NCI-H1694 (cell line): ENCODE measurements at places on chromosomes 16 and 17.

DNA sequence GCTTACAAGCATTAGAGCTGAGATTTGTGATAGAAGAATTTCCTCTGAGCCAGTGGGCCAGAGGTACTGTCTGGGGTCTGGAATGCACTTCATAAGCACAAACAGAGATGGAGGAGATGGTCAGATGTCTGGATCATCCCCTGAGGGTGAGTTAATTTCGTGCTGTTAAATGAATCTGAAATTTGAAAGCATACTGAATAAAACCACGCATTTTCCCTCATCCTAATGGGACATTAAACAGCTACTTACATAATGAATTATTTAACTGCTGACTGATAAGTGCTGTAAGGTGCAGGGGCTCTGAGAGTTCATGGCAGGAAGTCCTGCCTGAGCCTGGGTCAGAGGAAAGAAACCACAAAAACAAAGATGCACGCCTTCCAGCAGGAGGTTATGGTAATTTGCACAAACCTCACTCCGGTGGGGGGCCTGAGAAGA, 136.3 kb upstream of the XYLT1 start:
- no peak for DNase-seq

DNA sequence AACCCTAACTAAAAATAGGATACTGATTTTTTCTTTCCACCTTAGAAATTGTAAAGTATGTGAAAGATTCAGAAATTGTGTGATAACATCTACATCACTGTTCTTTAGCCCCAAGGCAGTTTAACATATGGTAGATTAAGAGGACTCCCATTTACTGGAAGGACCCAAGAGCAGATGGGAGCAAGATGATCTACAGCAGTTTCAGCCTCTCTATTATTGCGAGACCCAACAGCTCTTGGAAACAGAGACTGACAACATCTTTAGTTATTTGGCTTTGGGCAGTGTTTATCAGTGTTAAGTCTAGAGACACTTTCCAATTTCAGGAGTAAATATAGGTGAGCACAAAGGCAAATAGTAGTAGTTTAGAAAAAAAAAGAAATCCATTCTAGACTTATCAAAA, 124.9 kb upstream of the CORO6 start:
- DNase-seq: peak; percentile 28

DNA sequence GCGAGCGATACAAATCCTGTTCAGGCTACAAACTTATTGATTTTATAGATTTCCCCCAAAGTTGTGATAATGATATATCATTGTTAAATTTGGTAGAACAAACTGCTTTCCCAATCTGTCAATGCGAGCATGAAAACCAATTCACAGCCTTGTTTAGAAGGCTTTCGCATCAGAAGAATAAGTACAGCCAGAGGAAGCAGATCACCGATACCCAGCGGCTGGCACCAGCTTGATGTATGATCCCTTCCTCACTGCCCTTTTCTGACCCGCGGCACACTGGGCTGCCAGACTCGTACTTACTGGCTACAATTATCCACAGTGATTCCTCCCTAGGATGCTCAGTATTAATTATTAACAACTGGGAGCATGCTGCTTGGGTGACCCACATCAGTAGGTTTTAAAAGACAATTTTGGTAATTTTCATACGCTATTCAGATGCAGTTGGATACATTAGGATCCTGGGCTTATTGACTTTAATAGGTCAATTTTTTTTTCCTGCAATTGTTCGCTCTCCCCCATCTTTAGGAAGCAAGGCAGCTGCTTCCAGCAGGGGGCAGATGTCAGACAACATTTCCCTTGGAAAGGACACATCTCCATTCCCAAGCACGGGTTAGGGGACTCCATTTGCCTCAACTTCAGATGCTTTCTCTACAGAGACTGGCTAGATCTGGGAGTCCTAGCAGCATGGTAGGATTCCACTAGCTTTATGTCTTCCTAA, 582.7 kb upstream of the PSMD7 start:
- peak; percentile 67 for DNase-seq

GRCh38 chr17:17141860-17142552, 64.1 kb downstream of the PLD6 start:
- DNase-seq: peak; percentile 40

GRCh38 chr16:82819286-82819685, 192.5 kb downstream of the CDH13 start:
- DNase-seq: no peak

DNA sequence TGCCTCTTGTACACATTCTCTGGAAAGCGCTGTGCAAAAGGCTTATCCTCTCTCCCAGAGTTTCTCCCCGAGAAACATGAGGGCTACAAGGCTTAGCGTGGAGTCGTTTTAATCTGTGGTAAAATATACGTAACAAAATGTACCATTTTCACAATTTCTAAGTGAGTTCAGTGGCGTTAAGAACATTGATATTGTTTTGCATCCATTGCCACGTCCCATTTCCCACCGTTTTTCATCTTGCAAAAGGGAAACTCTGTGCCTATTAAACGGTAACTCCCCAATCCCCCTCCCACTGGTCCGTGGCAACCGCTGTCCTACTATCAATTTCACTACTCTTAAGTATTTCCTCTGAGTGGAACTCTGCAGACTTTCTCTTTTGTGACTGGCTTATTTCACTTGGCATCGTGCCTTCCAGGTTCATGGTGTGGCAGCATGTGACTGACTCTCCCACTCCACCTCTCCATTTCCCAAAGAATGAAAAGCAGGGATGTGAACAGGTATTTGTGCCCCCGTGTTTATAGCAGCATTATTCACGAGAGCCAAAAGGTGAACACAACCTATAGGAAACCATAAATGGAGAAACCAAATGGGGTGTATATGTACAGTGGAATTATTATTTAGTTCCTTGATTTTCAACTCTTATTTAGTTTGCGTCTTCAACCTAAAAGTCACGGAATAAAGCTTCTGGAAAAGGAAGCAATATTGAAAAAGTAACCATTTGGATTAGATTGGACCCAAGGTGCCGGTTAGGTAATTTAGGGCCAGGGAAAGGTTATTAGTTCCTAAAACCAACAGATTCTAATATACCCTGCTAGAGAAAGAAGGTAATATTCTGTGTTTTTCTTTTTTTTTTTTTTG, 1.1 kb upstream of the USP32 start:
- DNase-seq: no peak

DNA sequence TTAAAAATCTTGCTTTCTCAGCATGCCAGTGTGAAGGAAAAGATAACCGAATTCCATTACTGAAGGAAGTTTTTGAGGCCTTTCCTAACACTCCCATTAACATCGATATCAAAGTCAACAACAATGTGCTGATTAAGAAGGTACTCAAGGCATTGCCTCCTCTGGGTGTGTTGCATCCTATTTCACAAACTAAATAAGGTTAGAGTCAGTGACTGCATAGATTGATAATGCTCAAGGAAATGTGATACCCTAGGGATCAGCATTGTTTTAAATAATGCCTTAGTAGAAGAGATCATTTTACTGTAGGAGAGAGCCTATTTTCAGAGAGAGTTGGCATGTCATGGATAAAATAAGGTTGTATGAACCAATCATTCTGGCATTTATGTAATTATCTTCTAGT, 36.8 kb downstream of the GDPD1 start:
- DNase-seq: no peak

DNA sequence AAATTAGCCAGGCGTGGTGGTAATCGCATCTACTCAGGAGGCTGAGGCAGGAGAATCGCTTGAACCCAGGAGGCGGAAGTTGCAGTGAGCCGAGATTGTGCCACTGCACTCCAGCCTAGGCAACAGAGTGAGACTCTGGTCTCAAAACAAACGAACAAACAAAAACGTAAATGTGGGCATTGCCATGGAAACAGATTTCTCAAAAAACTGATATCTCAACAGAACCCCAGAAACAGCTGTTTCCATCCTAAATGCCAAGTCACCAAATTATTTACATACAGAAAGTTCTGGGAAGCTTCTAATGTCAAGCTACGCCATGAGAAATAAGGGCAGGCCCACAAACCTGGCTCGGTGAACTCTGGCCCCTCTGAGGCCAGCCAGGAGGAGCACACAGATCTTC, 16.0 kb upstream of the ZNF689 start:
- no peak for DNase-seq

DNA sequence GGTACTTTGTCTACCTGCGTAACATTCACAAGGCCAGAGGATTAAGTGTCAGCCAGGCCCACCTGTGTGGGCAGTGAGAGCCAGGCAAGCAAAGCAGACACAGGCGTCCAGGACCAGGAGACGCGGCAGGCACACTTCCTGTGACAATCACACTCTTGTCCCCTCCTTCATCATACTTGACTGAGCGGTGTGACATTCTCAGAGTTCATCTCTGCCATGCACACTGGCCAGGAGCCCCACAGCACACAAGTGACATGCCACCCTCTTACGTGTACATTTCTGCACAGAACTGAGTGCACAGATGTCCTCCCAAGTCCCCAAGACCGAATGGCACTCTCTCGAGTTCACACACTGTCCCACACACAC, 8.7 kb downstream of the PPP1R9B start:
- DNase-seq: no peak

GRCh38 chr16:29824589-29825144, 4.4 kb downstream of the MVP start:
- DNase-seq: no peak

DNA sequence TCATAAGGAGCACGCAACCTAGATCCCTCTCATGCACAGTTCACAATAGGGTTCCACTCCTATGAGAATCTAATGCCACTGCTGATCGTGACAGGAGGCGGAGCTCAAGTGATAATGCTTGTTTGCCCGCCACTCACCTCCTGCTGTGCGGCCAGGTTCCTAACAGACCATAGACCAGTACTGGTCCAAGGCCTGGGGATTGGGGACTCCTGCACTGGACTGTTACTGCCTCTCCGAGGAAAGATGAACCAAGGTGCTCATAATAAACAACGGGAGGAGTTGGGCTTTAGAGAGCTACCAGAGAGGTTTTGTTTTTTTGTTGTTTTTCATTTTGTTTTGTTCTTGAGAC, 58.2 kb downstream of the TK2 start:
- no peak for DNase-seq

DNA sequence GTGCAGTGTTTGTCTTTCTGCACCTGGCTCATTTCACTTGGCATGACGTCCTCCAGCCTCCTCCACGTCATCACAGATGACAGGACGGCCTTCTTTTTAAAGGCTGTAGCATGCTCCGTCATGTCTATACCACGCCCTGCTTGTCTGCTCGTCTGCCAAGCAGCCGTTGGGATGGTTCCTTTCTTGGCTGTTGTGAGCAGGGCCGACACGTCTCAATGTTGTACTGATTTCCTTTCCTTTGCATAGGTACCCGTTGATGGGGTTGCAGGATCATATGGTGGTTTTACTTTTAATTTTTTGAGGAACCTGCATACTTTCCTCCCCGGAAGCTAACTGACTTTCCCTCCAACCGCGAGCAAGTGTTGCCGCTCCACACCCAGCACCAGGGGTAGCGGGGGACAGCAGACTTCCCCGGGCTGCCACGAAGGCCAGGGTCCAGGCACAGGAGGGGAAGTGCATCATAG, 212.2 kb upstream of the ZNF469 start:
- DNase-seq: no peak

DNA sequence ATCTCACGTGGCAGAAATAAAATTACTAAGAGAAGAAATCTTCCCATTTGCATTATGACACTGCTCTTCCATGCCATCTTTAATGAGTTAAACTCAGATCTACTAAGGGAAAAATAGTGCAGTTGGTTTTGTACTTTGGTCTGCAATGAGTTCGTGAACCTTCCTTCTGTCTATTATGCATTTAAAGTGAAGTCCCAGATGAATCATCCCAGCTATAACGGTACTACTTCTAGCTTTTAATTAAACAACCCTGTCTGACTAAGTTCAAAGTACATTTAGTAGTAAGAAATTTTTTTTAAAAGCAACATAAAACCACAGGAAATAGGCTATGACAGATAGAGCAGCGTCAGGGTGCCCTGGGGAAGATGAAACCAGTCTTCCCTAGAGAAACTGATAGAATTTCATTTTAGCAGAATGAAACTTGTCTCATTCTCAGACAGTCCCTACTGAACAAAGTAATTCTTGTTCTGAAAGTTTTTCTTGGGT, 1.8 kb downstream of the TMIGD1 start:
- no peak for DNase-seq

DNA sequence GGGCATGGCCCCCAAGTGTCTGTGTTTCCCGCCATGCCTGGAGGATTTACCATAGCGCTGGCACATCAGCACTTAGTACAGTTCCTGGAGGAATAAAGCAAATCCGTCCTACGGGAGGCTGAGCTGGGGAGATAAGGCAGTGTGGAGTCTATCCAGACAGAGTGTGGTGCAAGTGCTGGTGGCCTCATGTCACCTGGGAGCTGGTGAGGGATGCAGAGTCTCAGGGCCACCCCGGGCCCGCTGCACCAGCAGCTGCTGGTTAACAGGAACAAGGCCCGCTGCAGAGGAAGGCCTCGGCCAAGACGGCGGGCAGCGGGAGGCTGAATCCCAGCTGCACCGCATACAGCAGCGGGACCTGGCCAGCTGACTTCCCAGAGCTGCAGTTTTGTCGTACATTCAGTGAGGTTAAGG, 57.3 kb upstream of the CDC42EP4 start:
- no peak for DNase-seq

DNA sequence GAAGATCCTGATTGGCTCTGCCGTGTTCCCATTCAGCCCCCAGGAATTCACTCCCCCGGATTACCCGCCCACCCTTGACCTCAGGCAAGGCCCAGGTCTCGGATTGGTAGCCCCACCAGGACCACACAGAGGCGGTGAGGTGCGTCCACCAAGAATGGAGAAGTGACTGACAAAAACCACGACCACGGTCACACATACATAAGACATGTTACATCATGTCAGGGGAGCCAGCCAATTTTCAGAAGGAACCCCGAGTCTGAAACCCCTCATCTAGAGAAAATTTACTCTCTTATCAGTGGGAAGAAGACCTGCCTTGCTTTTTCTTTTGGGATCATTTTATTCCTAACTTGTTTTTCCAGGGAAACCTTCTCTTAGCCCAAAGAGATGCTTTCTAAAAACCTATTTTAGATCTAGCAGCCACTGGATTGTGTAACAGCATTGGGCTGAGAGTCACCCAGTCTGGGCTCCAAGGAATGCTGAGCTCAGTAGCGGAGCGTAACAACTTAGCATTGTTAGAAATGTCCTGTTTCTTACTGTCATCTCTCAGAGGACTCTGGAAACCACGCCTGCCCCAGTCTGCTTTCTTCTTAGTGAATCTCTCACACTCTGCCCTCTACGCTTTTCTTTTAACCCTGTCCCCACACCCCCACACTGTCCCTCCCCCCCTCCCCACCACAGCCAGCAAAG, 164.1 kb downstream of the CMIP start:
- DNase-seq: no peak
